ENCODE measurements at places on chromosomes 1 and 21.

DNA sequence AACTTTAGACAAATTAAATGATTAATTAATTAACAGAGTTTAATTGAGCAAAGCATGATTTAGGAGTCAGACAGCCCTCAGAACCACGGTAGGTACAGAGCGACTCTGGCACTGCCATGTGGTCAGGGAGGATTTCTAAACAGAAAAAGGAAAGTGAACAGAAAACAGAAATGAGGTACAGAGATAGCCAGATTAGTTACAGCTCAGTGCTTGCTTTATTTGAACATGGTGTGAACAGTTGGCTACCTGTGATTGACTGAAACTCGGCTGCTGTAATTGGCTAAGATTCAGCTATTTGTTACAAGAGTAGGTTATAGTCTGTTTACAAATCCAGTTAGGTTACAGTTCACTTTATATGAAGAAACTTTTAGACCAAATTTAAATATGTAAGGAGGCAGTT is 163.0 kb upstream of the TNR start:
- no peak for DNase-seq

DNA sequence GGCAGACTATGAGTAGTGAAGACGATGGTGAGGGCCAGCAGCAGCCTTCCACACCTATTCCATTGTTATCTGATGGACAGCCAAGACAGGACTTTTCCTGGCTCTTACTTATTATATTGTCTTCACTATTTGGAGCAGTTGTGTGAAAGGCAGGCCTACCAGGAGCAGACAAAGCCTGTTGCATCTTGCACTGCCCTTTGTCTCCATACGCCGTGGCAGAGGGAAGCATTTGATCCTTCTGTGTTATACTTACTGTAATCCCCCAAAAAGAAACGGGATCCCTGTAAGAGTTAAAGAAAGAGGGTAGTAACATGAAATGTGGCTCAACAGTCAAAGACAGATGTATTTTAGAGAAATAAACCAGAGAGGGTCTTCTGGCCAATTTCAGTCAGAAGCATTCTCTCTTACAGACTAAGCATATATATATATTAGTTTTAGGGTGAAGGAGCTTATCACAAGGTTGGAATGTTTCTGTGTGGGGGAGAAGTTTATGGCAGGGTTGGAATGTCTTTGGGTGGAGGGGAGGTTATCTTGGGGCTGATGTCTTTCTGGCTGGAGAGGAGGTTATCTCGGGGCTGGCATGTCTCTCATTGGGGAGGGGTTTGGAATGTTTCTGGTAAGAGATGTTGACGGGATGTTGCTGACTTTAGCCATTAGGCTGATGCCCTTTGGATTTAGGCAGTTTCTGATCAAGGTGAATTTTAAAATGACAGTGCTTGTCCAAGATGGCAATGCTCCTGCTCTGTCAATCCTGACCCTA is 23.4 kb upstream of the HSD3B1 start:
- DNase-seq, result no peak

- no peak for DNase-seq
Observed at GRCh38 chr1:19322481-19322880, 10.4 kb downstream of the SLC66A1 start.

GRCh38 chr1:205637854-205638468 is 6.2 kb upstream of the ELK4 start:
- no peak for DNase-seq

DNA sequence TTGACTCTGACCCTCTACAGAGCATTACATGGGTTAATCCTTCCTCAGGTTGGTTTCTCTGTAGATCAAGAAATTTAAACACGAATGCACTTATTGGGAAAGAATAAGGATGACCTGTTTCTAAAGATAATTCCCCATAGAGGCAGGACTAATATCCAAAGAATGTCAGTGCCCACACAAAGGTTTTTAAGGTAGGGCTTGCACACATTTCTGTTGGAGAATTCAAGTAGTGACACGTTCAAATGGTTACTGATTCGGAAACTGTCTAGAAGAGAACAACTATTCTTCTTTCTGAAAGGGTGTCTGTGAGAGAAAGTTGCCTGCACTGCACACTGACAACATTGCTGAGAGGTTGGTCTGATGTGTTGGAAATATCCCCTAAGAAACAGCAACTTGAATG is 167.3 kb downstream of the ZNF326 start:
- DNase-seq, result no peak

GRCh38 chr1:109931189-109931731 is 20.6 kb downstream of the CSF1 start:
- DNase-seq, result no peak

DNA sequence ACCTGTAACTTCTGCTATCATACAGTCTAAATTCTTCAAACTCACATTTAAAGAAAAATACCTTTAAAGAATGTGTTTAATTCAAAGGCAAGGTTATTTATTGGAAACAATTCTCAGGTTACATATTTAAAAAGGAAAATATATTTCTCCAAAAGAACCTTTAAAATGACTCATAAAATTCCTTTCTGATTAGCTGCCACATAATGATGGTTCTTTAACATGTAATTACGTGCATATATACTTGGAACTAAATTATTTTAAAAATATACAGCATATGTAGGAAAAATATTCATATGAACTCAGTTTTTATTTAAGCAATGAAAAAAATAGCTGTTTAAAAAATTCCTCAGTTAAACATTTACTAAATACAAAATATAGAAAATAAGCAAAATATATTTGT is 173.6 kb downstream of the COP1 start:
- DNase-seq, result no peak

DNA sequence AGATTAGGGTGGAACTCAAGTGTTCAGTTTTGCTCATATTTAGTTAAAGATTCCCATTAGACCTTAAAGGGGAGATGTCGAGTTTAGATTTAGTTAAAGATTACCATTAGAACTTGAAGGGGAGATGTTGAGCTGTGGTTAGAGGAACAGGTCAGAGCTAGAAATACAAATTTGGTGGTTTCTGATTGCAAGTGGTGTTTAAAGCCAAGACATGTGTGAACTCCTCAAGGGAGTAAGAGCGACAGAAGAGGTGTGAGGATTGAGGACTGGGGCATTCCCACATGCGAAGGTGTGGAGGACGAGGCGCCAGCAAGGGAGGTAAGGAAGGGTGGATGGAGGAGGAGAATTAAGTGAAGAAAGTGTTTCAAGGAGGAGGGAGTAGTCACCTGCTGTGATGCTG is 168.6 kb downstream of the IER5 start:
- no peak for DNase-seq

DNA sequence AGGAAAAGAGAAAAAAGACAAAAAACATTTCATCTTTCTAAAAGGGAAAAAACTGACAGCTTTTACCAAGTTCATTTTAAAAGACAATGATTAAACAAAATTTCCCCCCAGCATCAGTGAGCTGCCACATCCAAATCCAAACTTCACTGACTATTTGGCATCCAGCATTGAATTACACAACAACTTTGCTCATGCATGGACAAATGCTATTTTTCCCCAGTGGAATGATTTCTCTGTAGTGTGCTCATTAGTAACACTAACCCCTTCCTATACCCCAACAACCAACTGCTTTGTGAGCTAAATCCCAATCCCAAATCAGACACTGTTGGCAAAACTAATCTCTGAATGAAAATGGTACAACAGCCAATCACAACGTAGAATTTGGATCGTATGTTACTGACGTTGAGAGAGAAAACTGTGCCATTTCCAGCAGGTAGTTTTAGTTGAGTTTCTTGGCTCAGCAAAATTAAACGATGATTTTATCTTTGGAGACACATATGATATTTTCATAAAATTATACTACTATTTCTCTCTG is 37.9 kb downstream of the PIK3R3 start:
- no peak for DNase-seq

DNA sequence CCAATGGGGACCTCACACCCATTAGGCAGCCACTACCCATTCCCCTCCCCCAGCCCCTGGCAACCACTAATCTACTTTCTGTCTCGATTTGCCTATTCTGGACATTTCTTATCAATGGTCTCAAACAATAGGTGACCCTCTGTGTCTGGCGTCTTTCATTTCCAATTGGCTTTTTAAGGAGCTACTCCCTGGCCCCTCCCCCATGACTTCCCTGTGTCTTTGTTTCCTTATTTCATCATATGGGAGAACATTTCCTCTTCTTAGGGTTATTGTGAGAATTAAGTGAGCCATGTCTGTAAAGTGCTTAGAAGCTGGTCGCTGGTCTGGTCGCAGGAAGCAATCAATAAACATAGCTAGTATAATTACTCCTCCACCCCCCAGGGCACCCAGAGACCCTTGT is 80.9 kb downstream of the SPSB1 start:
- no peak for DNase-seq

GRCh38 chr1:38308780-38309179 is 262.2 kb upstream of the POU3F1 start:
- no peak for DNase-seq

GRCh38 chr1:41608211-41608610 is 123.7 kb upstream of the EDN2 start:
- no peak for DNase-seq

DNA sequence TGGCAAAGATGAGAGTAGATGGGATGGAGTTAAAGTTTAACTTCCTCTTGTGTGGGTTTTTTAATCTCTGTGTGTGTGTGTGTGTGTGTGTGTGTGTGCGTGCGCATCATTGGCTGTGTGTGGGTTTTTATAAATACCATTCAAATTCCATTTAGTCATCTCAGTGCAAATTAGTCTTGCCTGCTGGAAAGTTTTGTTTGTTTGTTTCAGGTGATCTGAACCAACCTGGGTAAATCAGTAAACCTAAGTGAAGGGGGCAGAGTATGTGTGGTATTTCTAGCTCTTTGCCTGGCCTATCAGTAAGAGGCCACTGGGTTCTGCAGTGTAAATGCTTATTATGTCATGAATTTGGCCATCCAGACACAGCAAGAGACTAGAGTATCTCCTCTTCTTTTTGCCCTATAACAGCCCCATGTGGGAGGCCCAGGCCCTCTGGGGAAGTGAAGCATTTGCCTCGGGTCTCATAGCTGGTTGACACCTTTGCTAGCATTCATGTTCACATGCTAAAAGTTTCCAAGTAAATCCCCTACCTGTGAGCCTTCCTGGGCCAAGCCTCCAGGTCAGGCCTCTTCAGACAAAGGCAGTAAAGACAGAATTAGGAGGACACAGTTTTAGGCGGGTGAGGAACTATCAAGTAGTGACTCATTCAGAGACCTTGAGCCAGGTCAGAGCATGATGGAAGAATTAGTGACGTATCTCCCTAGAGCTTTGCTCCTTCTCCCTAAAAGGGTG is 14.7 kb downstream of the INTS3 start:
- no peak for DNase-seq

- no peak for DNase-seq
Observed at GRCh38 chr1:65605621-65606020, 185.2 kb downstream of the LEPR start.

DNA sequence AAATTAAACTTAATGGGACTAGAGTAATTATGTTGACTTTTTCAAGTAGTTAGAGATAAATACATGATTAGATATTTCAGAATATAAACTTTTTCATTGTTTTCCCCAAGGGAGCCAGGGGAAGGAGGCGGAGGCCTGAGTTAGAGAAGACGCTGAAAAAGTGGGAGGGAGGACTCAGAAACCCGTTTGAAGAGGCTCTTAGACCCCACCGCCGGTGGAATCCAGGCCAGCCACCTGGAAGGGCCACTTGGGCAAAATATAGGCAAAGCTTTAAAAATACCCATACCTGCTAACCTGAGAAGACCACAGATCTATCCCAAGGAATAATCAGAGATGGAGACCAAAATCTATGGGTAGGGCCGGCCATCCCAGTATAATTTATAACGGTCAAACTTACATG is 242.6 kb downstream of the PTPRU start:
- DNase-seq, result no peak

GRCh38 chr1:228181645-228182034 is 16.0 kb downstream of the IBA57 start:
- no peak for DNase-seq

DNA sequence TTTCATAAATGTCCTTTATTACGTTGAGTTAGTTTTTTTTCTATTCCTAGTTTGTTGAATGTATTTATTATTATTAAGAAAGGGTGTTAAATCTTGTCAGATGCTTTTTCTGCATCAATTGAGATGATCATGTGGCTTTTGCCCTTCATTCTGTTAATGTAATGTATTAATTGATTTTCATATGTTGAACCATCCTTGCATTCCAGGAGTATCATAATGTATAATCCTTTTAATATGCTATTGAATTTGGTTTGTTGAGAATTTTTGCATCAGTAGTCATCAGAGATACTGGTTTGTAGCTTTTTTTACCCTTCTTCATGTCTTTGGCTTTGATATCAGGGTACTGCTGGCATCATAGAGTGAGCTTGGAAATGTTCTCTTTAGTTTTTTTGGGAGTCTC is 100.0 kb downstream of the POFUT2 start:
- DNase-seq, result no peak

GRCh38 chr1:168179438-168180147 is 831 bp downstream of the TIPRL start:
- no peak for DNase-seq

- DNase-seq, result no peak
Observed at GRCh38 chr1:222644636-222644980, 26.7 kb downstream of the MIA3 start.

- no peak for DNase-seq
Observed at GRCh38 chr21:43370091-43370658, 56.8 kb downstream of the SIK1 start.

DNA sequence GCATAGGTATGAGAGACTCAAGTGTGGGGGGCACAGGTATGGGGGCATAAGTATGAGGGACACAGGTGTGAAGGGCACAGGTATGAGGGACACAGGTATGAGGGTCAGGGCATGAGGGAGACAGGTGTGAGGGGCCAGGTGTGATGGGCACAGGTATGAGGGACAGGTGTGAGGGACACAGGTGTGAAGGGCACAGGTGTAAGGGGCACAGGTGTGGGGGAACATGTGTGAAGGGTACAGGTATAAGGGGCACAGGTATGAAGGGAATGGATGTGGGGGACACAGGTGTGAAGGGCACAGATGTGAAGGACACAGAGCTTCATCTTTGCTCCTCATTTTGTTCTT is 41.2 kb upstream of the CACNA1E start:
- DNase-seq, result no peak

DNA sequence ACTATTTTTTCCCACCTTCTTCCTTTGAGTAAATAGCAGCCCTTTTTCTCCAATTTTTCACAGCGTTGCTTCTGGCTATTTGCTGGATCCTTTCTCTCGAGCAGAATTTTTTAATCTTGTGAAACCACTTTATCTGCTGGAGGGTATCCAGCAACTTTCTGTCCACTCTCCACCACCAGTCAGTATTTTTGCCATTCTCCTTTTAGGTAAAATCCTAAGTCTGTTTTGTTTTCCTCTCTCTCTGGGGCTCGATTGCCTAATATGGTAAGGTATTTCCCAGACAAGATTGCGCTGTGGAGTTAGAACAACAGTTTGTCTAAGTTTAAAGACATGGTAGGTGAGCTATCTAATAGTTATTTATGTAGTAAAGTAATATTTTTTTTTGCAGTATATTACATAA is 156.9 kb downstream of the PPP1R12B start:
- no peak for DNase-seq

- DNase-seq, result no peak
Observed at GRCh38 chr1:190439447-190439846, 38.2 kb downstream of the BRINP3 start.

- DNase-seq, result no peak
Observed at GRCh38 chr1:37556712-37557196, at the start of gene DNALI1. Gene DNALI1 (plus strand): TSS chr1:37556940. CDS start chr1:37556995, 55 bp downstream.

Data from activated CD4-positive, CD25-positive, alpha-beta regulatory T cell treated with anti-CD3 and anti-CD28 coated beads, Interleukin-2, amount 50 U/mL, for 16 hours (primary cell).